ENCODE measurements at places on chromosomes 4 and X.

DNA sequence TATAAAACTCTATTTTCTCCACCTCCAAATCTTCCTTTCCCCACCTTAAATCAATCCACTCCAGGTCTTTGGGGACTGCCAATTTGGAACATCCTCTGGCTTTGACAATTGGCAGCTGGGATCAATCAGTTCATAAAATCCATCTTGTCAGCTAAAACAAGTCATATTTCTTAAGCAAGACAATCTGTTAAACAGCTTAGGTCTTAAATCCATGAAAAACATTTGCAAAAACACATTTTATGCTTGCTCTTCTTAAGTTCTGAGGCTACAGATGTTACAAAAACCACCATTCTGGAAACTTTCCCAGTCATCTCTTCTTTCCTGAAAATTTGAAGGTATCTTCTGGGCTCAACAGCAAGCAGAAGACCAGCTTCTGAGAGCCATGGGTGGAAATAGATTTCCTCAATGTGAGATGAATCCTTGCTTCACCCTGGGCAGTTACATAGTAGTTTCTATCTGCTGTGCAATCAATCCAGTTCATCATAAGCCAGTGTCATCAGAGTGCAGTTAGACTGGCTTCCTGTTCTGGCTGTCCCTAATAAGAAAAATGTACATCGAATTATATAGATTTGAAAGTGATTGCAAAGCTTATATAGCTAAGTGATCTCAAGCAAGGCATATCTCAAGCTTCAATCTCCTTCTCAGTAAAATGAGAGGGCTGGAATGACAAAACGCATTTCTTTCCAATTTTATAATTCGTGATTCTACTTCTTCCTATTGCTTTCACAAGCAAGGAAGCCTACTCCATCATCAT lies 402.7 kb upstream of the INTU start:
- DNase-seq: no peak

GRCh38 chr4:146193628-146194027 lies 18.1 kb downstream of the LSM6 start:
- DNase-seq: no peak

GRCh38 chr4:115374621-115375020 lies 261.2 kb upstream of the NDST4 start:
- DNase-seq: no peak

DNA sequence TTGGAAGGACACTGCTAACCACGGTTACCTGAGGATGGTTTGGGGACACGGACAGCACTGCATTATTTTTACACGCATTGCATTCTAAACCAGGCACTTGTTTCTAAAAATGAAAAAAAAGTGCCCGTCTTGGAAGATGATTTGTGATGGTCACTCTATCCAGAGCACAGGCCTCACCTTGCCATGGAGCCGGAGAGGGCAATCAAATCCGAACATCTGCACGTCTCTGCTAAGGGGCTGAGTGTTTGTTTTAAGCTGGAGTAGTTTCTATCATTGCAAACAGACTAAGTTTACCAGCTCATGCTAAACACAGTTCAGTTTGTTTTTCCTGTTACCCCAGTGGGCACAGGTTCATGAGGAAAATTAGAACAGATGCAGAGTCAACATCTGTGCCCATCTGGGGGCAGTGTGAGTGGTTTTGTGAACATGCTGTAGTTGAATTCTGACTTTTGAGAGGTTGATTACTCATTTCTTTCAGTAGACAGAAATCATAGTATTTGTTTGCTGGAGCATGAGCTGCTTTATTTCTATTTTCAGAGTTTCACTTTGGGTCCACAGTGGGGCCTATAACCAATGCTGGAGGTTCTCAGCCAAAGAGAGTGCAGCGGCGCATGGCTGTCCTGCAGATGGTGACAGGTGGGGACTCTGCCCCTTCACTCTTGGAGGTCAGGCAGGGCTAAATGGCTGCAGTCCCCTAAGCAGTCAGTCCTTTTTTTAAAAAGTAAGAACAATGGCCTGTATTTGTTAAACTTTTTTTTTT lies 65.4 kb upstream of the ENPP6 start:
- no peak for DNase-seq

DNA sequence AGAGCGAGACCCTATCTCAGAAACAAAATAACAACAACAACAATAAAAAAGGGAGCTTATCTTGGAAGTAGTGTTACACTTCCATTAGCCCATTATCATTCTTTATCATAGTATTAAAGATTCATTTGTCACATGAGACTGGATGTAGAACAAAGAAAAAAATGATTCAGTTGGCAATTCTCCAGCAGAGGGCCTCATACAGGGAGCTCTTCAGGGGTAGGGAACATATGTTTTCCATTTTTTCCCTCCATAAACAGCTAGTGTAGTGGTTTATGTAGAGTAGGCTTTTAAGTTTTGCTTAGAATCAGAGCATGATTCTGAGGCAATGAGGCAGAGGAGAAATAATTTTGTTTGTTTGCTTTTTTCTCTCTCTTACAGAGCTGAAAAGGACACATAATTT lies 5.8 kb downstream of the CPE start:
- DNase-seq: no peak
